ENCODE measurements at places on chromosomes 3 and 15.

- no peak for DNase-seq
Observed at GRCh38 chr3:187963677-187964385, 190.1 kb upstream of the LPP start.

DNA sequence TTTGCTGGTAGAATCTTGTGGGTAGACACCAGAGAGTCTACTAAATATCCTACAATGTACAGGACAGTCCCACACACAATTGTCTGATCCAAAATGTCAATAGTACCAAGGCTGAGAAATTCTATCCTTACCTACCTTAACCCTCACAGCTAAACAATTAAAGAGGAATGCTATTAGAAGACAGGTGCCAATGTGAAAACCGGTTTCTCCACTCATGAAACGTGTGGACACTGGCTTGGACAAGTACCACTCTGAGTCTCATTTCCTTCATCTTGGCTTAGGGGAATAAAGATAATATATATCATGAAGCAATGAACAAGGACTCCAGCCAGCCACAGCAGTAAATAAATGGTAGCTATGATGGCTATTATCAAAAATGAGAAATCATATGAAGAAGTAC, 90.2 kb downstream of the RFTN1 start:
- no peak for DNase-seq

- no peak for DNase-seq
Observed at GRCh38 chr3:12536423-12536822, 8.9 kb downstream of the MKRN2OS start.

DNA sequence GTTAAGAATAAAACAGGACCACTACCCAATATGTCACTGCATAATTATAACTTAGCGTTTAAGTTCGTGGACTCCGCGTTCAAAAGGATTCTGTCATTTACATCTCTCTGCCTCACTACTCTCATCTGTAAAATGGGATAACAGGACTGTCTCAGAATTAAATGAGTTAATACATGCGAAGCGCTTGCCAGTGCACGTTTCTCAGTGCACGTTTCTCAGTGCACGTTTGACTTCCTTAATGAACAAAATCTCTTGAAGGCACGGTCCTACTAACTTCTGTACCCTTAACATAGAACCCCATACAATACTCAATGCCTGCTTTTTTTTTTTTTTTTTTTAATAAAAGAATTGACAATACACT, 499 bp downstream of the RABL3 start:
- DNase-seq = no peak

DNA sequence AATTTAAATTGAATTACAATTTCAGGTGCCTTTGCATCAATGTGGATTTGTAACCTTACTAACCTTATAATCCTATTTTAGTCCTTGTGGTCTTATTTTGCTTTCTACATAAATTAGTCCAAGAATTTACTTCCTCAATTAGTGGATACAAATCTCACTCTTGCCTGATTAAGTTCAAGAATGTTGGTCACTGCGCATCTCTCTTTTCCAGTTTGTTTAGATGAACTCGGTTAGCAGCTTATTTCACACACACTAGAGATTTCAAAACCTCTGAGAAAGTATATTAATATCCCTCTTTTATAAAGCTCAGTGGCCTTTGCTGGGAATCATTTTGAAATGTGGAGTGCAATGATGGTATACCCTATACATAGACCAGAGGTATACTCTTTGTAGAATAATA, 243.4 kb downstream of the DTWD1 start:
- no peak for DNase-seq

Data from immature natural killer cell (primary cell).